Effector memory CD4-positive, alpha-beta T cell (primary cell): ENCODE measurements at places on chromosomes 5 and 9.

DNA sequence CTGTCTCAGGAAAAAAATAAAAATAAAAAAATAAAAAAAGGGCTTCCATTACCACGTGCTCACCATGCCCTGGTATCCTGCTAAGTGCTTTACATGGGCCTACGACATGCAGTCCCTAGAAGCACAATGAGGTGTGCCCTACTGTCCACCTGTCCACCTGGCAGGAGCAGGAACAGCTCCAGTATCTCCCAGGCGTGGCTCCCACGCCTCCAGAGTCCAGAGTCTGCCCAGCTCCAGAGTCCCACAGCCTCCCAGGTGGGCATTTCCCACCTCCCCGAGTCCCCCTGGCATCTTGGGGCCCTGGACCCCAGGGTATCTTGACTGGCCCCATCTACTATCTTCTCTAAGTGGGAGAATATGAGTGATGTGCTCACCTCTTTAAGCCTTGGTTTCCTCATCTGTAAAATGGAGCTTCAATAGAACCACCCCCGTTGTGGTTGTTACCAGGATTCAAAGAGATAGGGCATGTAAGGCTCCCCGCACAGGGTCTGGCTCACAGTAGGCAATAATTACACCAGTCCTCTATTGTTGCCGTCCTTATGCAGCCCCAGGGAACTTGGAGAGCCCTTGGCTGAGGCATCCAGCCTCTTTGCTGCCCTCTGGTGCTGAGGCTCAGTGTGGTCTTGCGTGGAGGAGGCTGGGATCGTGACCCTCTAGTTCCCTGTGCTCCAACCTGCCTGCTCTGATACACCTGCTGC is 8.9 kb downstream of the CXCL14 start:
- no peak for DNase-seq

DNA sequence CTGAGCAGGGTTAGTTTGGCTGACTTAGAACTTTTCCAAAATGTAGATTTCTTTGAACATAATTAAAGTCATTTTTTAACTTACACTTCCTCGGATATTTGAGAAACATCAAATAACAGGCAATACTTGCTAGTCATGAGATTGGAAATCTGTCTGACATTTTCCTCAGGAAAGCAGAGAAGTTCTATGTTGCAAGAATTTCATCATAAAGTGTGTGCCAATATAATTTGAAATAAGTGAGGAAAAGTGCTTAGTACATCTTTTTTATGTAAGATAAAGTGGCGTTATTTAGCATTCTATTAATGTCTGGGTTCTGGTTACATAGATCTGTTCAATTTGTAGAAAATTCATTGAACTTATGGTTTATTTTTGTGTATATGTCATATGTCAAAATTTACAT is 48.7 kb upstream of the C5orf47 start:
- no peak for DNase-seq

- no peak for DNase-seq
Measured at GRCh38 chr9:98602839-98603500, 105.8 kb downstream of the GABBR2 start.

DNA sequence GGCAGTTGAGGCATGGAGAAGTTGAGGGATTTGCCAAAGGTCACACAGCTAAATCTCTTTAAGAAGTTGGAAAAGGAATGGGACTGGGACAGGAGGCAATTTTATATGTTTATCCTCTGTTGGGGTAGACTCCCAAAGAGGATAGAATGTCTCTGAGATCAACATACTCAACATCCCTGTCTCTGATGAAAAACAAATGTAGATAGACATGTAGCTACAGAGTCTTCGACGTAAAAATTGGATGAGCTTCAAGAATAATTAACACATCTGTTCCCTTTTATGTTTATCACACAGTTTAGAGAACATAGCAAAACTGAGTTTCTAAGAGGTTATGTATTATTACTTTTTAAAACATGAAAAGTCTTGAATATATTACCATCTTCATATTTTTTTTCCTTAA is 204.6 kb upstream of the CD180 start:
- no peak for DNase-seq
